ENCODE measurements at places on chromosomes 3 and 15.

GRCh38 chr3:33901862-33902563 is 103.6 kb downstream of the PDCD6IP start:
- H3K27ac ChIP-seq = no peak overlapping the region
- H3K4me1 ChIP-seq = no peaks in the 10 kb centered on the region
- no peaks in the 10 kb centered on the region for H3K27me3 ChIP-seq
- no peaks in the 10 kb centered on the region for H3K36me3 ChIP-seq
- no peak for DNase-seq
- no peak overlapping the region for H3K4me3 ChIP-seq

DNA sequence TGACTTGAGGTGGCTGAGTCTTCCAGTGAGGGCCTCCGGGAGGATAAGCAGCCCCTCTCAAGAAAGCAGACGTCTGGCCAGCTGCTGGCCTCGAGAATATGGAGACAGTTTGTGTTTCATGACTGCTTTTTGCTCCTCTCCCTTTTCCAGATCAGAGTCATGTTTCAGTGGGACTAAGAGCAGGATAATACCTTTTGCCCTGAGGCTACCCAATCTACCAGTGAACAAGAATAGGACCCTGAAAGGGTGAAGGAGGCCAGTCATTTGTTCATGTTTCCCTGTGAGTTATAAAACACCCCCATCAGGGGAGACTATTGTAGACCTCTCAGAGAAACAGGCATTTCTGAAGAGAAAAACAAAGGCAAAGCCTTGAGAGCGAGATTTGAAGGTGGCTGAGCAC is 137.4 kb downstream of the RYR3 start:
- DNase-seq = no peak
- H3K27ac ChIP-seq = no peak overlapping the region
- no peaks in the 10 kb centered on the region for H3K4me1 ChIP-seq
- H3K27me3 ChIP-seq = no peaks in the 10 kb centered on the region
- no peak overlapping the region for H3K4me3 ChIP-seq

GRCh38 chr15:50860824-50861223 is 47.7 kb upstream of the AP4E1 start:
- H3K27me3 ChIP-seq = no peaks in the 10 kb centered on the region
- H3K36me3 ChIP-seq = no peaks in the 10 kb centered on the region
- DNase-seq = no peak
- no peak overlapping the region for H3K27ac ChIP-seq

GRCh38 chr3:11381141-11381540 is 108.9 kb downstream of the ATG7 start:
- DNase-seq = no peak
- no peaks in the 10 kb centered on the region for H3K27me3 ChIP-seq
- no peak overlapping the region for H3K27ac ChIP-seq
- H3K36me3 ChIP-seq = no peaks in the 10 kb centered on the region

GRCh38 chr15:81256916-81257315 is 60.2 kb downstream of the IL16 start:
- no peak overlapping the region for H3K27ac ChIP-seq
- DNase-seq = no peak

- H3K27ac ChIP-seq = no peak overlapping the region
- no peak overlapping the region for H3K4me3 ChIP-seq
- H3K36me3 ChIP-seq = no peaks in the 10 kb centered on the region
- no peaks in the 10 kb centered on the region for H3K27me3 ChIP-seq
- H3K4me1 ChIP-seq = no peaks in the 10 kb centered on the region
Measured at GRCh38 chr3:28376424-28376823, 27.8 kb upstream of the AZI2 start.

DNA sequence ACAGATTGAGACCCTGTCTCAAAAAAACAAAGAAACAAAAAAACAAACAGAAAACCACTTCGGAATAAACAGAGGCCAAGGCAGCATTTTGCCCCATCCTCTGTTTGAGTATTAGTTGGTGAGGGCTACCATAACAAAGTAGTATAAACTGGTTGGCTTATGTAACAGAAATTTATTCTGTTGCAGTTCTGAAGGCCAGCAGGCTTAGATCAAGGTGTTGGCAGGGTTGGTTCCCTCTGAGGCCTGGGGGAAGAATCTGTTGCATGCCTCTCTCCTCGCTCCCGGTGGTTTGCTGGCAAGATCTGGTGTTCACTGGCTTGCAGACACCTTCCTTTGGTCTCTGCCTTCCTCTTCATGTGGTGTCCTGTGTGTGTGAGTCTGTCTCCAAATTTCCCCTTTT is 261.6 kb downstream of the PDZRN3 start:
- no peak overlapping the region for H3K27ac ChIP-seq
- no peak overlapping the region for H3K4me3 ChIP-seq
- no peaks in the 10 kb centered on the region for H3K36me3 ChIP-seq
- H3K4me1 ChIP-seq = no peaks in the 10 kb centered on the region

DNA sequence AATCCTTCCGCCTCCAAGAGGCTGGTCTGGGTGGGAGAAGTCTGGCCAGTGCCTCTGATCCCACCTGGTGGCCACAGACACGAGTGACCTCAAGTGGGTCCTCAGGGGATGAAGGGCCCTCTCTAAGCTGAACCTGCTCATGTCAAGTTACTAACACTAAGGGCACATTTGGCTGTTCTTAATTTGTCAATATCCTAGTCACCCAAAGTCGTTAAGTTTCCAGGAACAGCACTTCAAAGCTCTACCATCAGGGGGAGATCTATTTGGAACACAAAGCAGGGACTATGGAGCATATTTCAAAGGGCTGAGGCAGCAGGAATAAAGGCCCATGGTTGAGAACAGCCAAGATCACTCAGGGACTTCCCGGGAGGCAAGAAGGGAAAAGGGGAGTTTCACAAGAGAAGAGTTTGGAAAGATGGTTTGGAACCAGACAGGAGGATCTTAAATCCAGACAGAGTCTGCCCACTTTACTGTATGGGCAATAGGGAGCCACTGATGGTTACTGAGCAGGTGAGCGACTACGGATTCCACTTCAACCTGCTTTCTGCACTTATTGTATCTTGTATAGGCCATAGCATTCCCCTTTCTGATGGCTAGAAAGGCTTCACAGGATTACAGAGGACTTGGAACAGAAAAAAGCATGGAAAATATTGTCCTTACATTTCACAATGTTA is 13.7 kb downstream of the OXTR start:
- no peak overlapping the region for H3K27ac ChIP-seq
- H3K4me1 ChIP-seq = no peaks in the 10 kb centered on the region
- peak; percentile 16 for DNase-seq

DNA sequence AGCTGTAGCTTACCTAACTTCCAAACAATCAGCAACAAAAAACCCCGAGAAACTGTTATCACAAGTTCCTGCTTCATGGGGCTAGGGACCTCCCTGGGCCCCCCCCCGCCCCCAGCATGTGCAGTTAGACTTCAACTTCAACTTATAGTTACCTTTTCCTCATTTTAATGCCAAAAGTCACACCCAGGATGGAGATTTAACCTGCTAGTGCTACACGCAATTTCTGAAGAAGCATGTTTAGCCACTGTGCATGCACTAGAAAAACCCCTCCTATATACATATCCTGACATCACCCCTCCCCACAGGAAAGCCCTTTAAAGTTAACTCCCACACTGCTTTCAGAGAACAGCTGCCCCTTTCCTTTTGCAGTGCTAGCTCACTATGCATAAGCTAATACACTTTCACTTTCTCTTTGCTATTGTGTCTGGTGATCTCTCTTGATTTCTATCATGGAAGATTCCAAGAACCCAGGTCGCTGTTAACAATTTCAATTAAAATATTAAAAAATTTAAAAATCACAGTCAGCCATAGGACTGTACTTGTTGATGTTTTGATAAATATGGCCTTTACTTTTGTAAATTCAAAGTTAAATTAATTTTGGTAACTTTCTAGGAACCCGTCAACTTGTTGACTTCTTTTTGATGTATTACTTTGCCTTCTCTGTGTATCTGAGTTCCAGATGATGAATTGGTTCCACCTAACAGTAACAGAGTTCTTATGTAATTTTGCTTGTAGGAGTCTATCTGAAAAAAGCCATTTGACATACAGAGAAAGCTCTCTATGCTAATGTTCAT is 75.2 kb upstream of the ACAD9 start:
- DNase-seq = no peak
- H3K27ac ChIP-seq = no peak overlapping the region

- no peak for DNase-seq
- H3K4me3 ChIP-seq = no peak overlapping the region
- no peaks in the 10 kb centered on the region for H3K4me1 ChIP-seq
- no peaks in the 10 kb centered on the region for H3K36me3 ChIP-seq
- no peak overlapping the region for H3K27ac ChIP-seq
Measured at GRCh38 chr3:104952146-104952972, 414.4 kb upstream of the ALCAM start.

GRCh38 chr15:97691799-97692198 is 268.7 kb upstream of the ARRDC4 start:
- no peak for DNase-seq
- H3K36me3 ChIP-seq = no peaks in the 10 kb centered on the region
- H3K4me3 ChIP-seq = no peak overlapping the region
- no peaks in the 10 kb centered on the region for H3K27me3 ChIP-seq
- H3K27ac ChIP-seq = no peak overlapping the region

GRCh38 chr3:103516950-103517349 is 1082.1 kb downstream of the ZPLD1 start:
- H3K36me3 ChIP-seq = no peaks in the 10 kb centered on the region
- H3K27ac ChIP-seq = no peak overlapping the region
- DNase-seq = no peak

All from ascending aorta (tissue), 2 donors.